ENCODE measurements at places on chromosomes 7 and 10.

DNA sequence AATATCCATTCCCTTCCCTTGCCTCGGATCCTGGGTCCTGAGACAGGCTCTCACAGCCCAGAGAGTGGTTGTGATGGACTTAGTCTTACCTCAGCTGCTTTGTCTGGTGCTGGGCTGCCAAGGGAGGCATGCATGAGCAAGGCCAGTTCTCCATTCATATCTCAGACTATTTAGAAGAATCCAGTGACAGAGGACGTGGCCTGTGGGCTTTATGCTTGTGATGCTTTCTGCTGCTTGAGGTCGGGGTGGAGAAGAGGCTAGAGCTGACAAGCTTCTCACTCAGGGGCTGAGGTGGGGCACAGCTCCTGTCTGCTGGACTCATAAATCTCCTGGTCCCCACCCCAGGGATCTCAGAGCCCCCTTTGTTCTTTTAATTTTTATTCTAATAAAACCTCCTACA lies 66.8 kb downstream of the DNAJC12 start:
- DNase-seq, result no peak

GRCh38 chr10:48384699-48384982 lies 78.2 kb downstream of the MAPK8 start:
- no peak for DNase-seq

GRCh38 chr7:91310830-91311460 lies 46.7 kb downstream of the FZD1 start:
- no peak for DNase-seq

GRCh38 chr10:108515821-108516220 lies 1351.3 kb upstream of the SORCS1 start:
- no peak for DNase-seq

GRCh38 chr10:78575400-78575799 lies 493.4 kb upstream of the ZMIZ1 start:
- no peak for DNase-seq

- DNase-seq, result no peak
These were observed 292.7 kb downstream of the RPS24 start for GRCh38 chr10:78326372-78326771.

DNA sequence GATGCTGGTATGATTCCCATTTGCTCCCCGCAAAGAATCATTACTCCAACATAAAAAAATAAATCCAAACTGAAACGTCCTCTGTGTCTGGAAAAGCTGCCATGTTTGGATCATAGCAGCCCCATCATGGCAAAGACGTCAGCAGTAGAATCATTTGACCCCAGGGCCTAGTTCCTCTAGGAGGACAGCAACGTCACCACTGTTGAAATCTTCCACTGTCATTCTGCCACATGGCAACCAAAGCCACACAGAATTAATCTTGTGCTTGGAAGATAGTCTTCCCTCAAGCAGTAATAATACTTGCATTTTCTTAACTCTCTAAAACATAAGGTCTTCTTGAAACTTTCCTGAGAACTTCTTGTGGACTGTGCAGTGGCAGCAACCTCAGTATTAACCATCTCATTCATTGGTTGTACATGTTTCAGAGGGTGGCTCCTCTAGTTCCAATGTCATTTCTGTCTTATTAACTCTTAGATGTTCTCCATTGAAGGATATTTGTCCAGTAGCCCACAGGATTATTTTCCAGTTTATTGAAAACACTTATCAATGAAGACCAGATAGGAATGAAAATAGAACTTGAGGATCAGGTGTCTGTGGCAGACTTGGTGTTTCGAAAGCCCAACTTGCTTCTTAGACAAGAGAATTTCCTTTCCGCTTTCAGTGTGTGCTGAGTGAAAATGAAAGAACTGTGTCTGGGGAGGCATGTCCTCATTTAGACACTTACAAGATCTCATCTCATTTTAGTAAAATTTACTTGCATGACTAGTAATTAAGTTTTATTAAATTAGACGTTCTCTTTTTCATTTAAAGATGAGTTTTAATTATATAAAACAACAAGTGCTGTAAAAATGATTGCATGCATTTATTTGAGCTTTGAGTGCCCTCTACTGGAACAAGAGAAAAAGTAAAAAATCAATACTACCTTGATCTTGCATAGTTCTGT lies 28.9 kb upstream of the INHBA start:
- no peak for DNase-seq

GRCh38 chr10:1626835-1627234 lies 110.5 kb downstream of the ADARB2 start:
- no peak for DNase-seq

GRCh38 chr7:6288270-6288860 lies 15.9 kb upstream of the CYTH3 start:
- DNase-seq, result no peak

DNA sequence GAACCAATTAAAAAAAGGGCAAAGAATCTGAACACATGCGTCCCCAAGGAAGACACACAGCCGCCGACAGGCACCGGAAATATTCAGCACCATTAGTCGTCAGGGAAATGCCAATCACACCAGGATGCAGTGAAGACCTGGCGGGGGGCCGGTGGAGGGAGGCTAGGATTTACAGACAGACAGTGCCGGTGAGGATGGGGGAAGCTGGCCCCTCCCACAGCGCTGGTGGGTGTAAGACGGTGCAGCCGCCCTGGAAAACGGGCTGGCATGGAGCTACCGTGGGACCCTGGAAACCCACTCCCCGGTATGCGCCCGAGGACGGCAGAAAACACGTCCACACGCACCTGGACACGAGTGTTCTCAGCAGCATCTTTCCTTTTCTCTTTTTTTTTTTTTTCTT lies 4.8 kb upstream of the ADAP1 start:
- peak; percentile 38 for DNase-seq

DNA sequence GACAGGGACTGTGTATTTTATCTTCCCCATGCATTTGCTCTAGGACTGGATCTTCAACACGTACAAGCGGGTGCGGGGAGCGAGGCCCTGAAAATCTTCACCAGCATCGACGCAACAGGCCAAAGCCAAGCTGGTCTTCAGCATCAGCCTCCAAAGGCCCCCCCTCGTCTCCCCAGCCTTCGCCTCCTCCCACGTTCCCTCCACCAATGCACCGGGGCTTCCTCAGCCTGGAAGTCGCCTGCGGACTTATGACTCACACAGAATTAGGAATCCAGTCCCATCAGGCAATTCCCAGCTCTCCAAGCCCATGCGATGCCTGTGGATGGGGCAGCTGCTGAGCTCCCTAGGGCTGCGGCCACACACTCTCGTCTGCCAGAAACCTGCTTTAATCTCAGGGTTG lies 36.3 kb upstream of the RNF32 start:
- DNase-seq, result peak; percentile 56

DNA sequence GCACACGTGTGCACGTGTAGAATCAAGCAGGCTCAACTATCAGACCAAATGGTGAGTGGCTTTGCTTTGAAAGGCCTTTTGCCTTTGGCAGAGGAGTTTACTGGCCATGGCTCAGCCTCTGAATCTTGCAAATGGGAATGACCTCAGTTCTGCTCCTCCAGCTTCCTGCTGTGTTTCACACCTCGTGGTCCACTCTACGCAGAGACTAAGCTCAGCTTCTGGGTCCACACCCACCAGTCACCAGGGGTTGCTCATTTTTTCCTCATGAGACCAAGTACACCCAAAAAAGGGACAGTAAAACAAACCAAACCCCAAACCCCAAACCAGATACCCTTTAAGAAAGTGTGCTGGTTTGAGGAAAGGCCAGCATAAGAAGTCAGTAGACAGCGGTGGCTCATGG lies 236.4 kb downstream of the DNAJB6 start:
- DNase-seq, result no peak

GRCh38 chr10:105398202-105398601 lies 757.1 kb downstream of the SORCS3 start:
- DNase-seq, result no peak

DNA sequence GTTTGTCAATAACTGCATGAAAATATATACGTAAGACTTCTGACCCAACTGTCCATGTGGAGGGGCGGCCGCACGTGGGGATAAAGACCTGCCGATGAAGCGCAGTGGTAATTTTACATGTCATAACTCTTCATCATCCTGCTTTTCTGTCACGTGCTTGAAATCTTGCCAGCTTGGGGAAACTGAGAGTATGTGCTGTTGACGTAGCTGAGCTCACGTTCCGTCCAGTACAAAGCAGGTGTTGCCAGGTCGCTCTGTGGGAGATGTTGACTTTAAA lies 105.1 kb downstream of the INPP5A start:
- peak; percentile 2 for DNase-seq

- no peak for DNase-seq
These were observed 107.0 kb upstream of the KIF5B start for GRCh38 chr10:32163071-32163761.

GRCh38 chr10:68586606-68587305 lies 26.6 kb downstream of the TET1 start:
- DNase-seq, result no peak

DNA sequence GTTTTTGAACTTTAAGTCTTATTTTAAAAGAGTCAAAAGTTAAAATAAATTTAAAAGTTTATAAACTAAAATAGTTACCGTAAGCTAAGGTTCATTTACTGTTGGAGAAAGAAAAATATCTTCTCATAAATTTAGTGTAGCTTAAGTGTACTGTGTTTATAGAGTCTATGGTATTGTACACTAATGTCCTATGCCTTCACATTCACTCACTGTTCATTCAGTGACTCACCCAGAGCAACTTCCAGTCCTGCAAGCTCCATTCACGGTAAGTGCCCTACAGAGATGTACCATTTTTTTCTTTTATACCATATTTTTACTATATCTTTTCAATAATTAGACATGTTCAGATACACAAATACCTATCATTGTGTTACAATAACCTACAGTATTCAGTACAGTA lies 97.6 kb downstream of the PTN start:
- DNase-seq, result no peak

- DNase-seq, result no peak
These were observed 341.7 kb downstream of the PARD3 start for GRCh38 chr10:34473174-34474008.

- no peak for DNase-seq
These were observed 32.9 kb upstream of the CUX1 start for GRCh38 chr7:101784292-101785127.

DNA sequence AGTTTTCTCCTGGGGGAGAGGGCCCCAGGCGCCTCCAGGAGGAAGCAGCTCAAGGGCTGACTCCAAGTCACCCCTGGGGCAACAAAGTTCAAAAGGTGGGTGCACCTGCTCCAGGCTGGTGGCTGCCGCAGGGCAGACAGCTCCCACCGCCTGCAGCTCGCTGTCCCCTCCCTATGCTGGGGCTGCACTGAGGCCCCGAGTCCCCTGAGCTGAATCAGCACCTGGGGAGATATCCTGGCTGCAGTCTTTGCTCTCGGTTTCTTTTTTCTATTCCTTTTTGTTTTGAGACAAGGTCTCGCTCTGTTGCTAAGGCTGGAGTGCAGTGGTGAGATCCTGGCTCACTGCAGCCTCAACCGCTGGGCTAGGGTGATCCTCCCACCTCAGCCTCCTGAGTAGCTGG lies 183.4 kb downstream of the DNAJB6 start:
- DNase-seq, result peak; percentile 17

GRCh38 chr7:151863386-151864079 lies 13.4 kb downstream of the PRKAG2 start:
- peak; percentile 67 for DNase-seq

DNA sequence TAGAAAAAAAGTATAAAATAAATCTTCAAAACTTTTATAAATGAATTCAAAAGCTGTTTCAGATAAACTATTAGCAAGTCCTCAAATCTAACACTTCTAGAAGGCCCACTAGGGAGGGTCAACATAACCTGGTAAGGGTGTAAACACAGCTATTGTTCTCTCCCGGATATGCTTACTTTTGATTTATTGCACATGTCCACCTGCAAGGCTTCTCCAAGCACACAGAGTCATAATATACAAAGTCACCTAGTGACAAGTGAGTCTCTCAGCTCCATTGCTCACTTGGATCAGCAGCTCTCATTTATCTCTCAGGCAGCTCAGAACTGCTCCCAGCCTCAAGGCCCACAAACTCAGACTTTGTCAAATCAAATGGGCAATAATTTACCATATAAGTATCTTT lies 44.0 kb upstream of the COL1A2 start:
- no peak for DNase-seq

DNA sequence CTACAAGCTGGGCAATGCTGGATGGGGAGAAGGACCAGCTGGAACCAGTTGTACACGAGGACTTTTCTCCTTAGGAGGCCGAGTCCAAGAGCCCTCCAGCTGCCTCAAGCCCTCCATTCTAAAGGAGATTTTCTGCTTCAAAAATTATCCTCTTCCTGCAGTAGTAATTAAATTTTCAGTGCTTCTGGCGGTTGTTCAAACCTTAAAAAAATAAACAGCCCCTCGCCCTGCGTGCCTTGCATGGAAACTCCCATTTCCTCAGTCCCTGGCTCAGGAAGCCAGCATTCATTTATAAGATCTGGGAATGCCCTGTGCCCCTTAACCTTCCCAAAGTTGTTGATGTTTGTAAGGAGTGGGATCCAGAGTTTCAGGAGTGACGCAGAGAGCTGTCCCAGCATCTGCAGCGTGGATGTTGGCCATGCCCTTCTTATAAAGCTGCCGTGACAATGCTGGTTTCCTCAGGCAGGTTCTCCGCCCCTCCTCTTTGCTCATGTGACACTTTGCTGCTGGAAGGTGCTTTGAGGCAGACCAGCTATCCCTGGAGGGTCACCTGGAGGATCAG lies 24.0 kb upstream of the ACTR3B start:
- no peak for DNase-seq

DNA sequence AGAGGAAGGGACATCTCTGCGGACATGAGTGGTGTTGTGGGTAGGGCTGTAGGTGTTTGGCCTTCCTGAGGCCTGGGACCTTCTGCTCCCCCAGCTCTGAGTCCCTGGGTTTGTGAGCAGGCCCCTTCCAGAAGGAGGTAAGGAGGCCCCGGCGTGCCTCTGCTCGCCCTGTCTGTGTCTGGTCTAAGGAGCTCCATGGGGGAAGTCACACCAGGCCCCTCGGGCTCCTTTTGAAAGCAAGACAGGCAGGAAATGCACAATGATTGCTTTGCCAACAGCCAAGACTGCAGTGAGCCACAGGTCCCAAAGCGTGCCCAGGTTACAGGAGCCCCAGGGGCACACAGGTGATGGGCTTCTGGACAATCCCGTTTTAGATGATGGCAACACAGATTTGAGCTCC lies 89.5 kb downstream of the FAM53B start:
- DNase-seq, result no peak

- DNase-seq, result peak; percentile 42
These were observed 507 bp downstream of the STN1 start for GRCh38 chr10:103917302-103918052.

DNA sequence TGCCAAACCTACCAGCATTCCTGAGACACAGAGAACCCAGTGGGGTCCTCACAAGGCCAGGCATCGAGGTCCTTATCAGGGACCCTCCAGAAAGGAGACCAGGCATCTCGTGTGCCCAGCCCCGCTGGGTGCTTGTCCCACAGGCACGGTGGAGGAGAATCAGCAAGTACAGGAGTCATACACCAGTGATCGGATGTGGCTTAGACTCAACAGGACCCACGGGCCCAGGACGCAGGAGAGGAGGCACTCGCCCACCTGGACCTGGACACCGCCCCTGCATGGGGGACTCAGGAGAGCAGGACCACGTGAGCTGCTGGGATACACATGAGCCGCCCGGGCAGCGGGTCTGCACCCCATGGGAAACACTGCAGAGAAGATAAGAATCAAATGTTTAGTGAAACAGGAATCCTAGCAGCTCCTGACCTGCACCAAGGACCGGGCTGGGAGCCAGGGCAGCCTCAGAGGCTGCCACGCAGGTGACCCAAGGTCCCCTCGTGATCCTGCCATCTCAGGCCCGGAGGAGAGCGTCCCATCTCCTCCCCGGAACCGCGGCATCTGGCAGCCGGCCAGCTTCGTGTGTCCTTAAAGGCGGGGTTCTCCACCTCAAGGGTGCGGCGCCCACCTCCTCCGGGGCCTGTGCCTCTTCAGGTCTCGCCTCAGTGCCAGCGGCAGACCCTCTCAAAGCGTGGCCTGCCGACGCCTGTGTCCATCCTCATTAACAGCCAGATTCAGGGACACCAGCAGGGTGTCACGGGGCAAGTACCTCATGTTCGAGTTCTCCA lies 59.2 kb downstream of the FOXL3 start:
- no peak for DNase-seq
